Type B pancreatic cell (in vitro differentiated cells): ENCODE measurements at places on chromosomes 6 and 20. TPM values are rescaled to one million over a fixed set of nuclear protein-coding genes. Genes with fewer than 3 reads are reported as not detected.

- H3K4me1 ChIP-seq: peaks cover 54% of the 10 kb centered on the region
- no peaks in the 10 kb centered on the region for H3K27me3 ChIP-seq
- peak overlapping the region; percentile 81 for H3K27ac ChIP-seq
- H3K36me3 ChIP-seq: peaks cover 9% of the 10 kb centered on the region
- no peak for DNase-seq
- H3K4me3 ChIP-seq: no peak overlapping the region
Measured at GRCh38 chr6:79604583-79605037, 26.5 kb upstream of the SH3BGRL2 start.

GRCh38 chr6:24974182-24975171 lies 38.7 kb upstream of the RIPOR2 start:
- no peak for DNase-seq
- H3K4me1 ChIP-seq: no peaks in the 10 kb centered on the region
- H3K36me3 ChIP-seq: no peaks in the 10 kb centered on the region
- H3K27ac ChIP-seq: no peak overlapping the region
- H3K27me3 ChIP-seq: no peaks in the 10 kb centered on the region

- H3K27ac ChIP-seq: no peak overlapping the region
- no peaks in the 10 kb centered on the region for H3K27me3 ChIP-seq
- peaks cover 9% of the 10 kb centered on the region for H3K4me1 ChIP-seq
- no peak for DNase-seq
- H3K4me3 ChIP-seq: no peak overlapping the region
Measured at GRCh38 chr6:142162780-142163179, 15.7 kb downstream of the VTA1 start.

- H3K36me3 ChIP-seq: no peaks in the 10 kb centered on the region
- peaks cover 5% of the 10 kb centered on the region for H3K4me1 ChIP-seq
- H3K27ac ChIP-seq: no peak overlapping the region
- DNase-seq: no peak
Measured at GRCh38 chr20:12833861-12834260, 174.9 kb upstream of the SPTLC3 start.

GRCh38 chr6:111096246-111096645 lies 8.9 kb downstream of the SLC16A10 start:
- peak overlapping the region; percentile 71 for H3K27ac ChIP-seq
- peaks cover 8% of the 10 kb centered on the region for H3K4me1 ChIP-seq
- no peaks in the 10 kb centered on the region for H3K36me3 ChIP-seq
- no peak for DNase-seq
- H3K4me3 ChIP-seq: peak overlapping the region; percentile 26
- H3K27me3 ChIP-seq: no peaks in the 10 kb centered on the region

GRCh38 chr6:107870381-107870780 lies 46.3 kb upstream of the SCML4 start:
- no peak overlapping the region for H3K27ac ChIP-seq
- no peak overlapping the region for H3K4me3 ChIP-seq
- H3K36me3 ChIP-seq: peaks cover 14% of the 10 kb centered on the region
- no peak for DNase-seq
- peaks cover 5% of the 10 kb centered on the region for H3K4me1 ChIP-seq

GRCh38 chr6:142404751-142405150 lies 102.9 kb downstream of the ADGRG6 start:
- DNase-seq: no peak
- peaks cover 6% of the 10 kb centered on the region for H3K4me1 ChIP-seq

DNA sequence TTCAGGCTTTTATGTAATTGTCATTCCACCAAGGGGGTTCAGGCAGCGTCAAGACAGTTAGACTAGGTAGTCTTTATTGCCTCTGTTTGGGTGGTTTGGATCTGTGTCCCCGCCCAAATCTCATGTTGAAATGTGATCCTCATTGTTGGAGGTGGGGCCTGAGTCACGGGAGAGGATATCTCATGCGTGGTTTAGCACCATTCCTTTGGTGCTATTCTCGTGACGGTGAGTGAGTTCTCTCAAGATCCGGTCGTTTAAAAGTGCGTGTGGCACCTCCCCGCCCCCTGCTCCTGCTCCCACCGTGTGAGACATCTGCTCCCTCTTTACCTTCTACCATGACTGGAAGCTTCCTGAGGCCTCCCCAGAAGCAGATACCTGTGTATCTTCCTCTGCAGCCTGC lies 51.3 kb upstream of the FOXC1 start:
- no peak for DNase-seq
- no peak overlapping the region for H3K4me3 ChIP-seq
- H3K27ac ChIP-seq: no peak overlapping the region
- peaks cover 8% of the 10 kb centered on the region for H3K27me3 ChIP-seq

DNA sequence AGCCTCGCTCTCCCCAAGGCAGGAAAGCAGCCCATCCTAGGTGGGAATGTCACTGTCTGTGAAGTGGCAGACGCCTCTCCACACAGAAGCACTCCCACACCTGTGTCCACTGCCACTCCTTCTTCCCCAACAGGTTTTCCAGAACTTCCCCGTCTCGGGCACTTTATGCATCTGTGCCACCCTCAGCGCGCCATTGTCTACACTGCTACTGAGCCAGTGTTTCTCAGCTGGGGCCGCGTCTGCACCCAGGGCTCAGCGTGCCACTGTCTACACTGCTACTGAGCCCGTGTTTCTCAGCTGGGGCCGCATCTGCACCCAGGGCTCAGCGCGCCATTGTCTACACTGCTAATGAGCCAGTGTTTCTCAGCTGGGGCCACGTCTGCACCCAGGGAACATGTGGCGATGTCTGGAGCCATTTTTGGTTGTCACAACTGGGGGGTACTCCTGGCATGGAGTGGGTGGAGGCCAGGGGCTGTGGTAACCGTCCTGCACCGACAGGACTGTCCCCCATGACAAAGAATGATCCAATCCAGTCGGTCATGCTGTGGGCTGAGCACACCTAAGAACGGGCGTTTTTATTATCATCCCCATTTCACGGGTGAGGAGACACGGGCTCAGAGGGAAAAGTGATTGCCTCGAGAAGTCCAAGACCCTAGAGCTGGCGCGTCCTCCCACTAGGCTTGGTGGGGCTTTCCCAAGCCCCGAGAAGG lies 41.7 kb upstream of the ZBP1 start:
- no peaks in the 10 kb centered on the region for H3K4me1 ChIP-seq
- H3K36me3 ChIP-seq: no peaks in the 10 kb centered on the region
- no peaks in the 10 kb centered on the region for H3K27me3 ChIP-seq
- DNase-seq: peak; percentile 40

GRCh38 chr20:53592992-53593465 lies 610 bp downstream of the ZNF217 start:
- no peaks in the 10 kb centered on the region for H3K27me3 ChIP-seq
- H3K36me3 ChIP-seq: no peaks in the 10 kb centered on the region
- H3K4me1 ChIP-seq: peaks cover 51% of the 10 kb centered on the region
- H3K4me3 ChIP-seq: peak overlapping the region; percentile 97
- peak overlapping the region; percentile 98 for H3K27ac ChIP-seq

DNA sequence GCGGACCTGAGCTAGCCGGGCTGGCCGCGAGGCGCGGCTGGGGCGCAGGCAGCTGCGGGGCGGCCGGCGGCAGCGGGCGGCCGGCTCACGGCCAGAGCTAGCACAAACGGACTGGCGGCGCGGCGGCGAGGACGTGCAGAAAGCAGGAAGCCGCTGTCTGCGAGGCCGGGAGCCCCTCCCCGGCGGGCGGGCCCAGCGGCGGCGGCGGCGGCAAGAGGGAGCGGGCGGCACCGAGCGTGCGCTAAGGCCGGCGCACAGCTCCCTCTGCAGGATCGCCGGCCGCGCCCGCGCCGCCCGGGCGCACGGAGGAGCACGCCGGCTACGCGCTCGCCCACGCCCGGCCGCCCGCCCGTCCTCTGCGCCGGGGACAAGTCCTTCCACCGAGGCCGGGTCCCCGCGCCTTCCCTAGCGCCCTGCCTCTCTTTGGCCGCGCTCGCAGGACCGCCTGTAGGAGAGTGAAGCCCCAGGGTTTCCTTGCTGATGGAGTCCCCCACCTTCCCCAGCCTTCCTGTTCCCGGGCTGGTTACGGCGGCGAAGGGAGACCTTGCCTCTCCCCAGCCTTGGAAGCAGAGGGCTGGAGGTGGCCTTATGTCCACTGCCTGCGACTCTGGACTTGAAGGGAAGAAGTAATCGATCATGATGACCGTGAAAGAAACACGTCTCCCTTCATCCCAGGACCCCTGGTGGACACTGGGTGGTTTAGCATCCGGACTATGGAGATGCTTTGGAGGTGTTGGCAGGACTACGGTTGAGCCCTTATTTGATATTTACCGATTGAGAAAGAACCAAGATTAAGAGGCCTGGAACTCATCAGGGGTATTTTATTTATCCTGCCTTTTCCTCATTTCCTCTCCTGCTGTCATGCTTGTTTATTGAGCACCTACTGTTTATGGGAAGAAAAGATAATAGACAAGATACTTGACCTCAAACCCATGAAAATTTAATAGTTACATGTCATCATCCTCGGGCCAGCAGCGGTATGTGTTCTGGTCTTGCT lies at the start of gene PREP:
Gene PREP, minus strand, starts transcription at position 144 of the 997 bp plus-strand sequence. CDS start 191 bp downstream, outside the sequence.
- no peaks in the 10 kb centered on the region for H3K36me3 ChIP-seq
- H3K4me3 ChIP-seq: peak within 1 kb of the TSS; percentile 92
- H3K4me1 ChIP-seq: peaks cover 36% of the 10 kb centered on the region
- DNase-seq: peak; percentile 92

GRCh38 chr6:170444811-170445211 lies 108.3 kb downstream of the PSMB1 start:
- peaks cover 16% of the 10 kb centered on the region for H3K4me1 ChIP-seq
- peaks cover 2% of the 10 kb centered on the region for H3K27me3 ChIP-seq

- H3K4me3 ChIP-seq: no peak overlapping the region
- H3K4me1 ChIP-seq: peaks cover under 1% of the 10 kb centered on the region
- no peaks in the 10 kb centered on the region for H3K36me3 ChIP-seq
- no peaks in the 10 kb centered on the region for H3K27me3 ChIP-seq
Measured at GRCh38 chr6:63553208-63553607, 19.1 kb upstream of the LOC128125822 start.

DNA sequence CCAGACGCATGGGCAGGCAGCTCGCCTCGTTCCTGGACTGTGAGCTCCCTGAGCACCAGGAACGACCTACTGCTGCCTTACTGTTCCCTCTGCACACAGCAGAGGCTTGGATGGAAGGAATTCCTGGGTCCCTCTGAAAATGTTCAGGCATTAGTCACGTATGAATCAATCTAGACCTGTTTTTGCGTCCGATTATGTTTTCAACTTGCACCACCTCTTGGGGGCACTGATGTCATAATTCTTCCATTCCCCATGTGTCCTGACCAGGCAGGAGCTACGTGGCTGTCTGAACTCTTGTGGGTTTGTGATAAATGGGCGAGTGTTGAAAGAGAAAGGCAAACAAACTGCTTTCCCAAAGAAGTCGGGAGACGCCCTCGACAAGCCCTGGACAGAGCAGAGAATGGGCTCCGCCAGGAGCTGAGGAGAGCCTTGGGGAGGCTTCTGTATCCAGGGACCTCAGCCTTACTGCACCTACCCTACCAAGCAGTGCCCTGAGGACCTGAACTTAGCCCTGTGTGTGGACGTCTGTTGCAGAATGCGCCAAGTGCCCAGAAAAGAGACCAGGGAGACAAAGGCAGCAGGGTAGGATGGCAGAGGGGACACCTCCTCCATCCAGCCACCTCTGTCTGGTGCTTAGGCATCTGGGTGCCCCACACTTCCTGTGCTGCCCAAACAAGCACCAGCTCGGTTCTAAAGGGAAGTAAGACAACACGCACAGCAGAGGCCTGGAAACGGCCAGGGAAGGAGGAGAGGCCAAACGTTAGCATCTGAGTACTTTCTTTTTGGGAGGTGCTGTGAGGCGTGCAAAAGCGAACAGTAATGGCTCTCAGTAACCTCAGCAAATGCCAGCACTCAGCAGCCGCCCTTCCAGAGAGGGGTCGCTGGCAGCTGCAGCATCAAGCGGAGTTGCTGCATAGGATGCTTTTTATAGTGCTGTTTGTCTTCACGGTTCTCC lies 124.2 kb downstream of the LY86 start:
- peaks cover 20% of the 10 kb centered on the region for H3K4me1 ChIP-seq
- peaks cover 6% of the 10 kb centered on the region for H3K27me3 ChIP-seq
- peak overlapping the region; percentile 61 for H3K27ac ChIP-seq
- H3K36me3 ChIP-seq: no peaks in the 10 kb centered on the region

The FOXS1 gene
- total RNA-seq: 0.22 TPM in 1 of 2 replicates, not detected in the other

The CST1 gene
- 53.5 and 409 TPM in 2 replicates for total RNA-seq

The OLIG3 gene
- 1.2 and 3.4 TPM in 2 replicates for total RNA-seq

The ZGPAT gene
- 28.7 and 32.8 TPM in 2 replicates for total RNA-seq

The CNKSR3 gene
- 18.4 and 31.0 TPM in 2 replicates for total RNA-seq

The TXLNB gene
- total RNA-seq: 0.22 TPM in 1 of 2 replicates, not detected in the other

The PROCR gene
- 0.76 and 5.8 TPM in 2 replicates for total RNA-seq

The CHRNA4 gene
- total RNA-seq: 1.8 and 9.1 TPM in 2 replicates

The C2 gene
- total RNA-seq: 2.2 and 3.6 TPM in 2 replicates

The BTBD3 gene
- total RNA-seq: 75.8 and 114 TPM in 2 replicates

The SMOC2 gene
- 4.2 and 18.9 TPM in 2 replicates for total RNA-seq

The PBX2 gene
- 137 and 166 TPM in 2 replicates for total RNA-seq

The POFUT1 gene
- total RNA-seq: 48.9 and 55.8 TPM in 2 replicates

The GRM1 gene
- total RNA-seq: 0.39 and 0.43 TPM in 2 replicates

The MMP24 gene
- 2.2 and 2.6 TPM in 2 replicates for total RNA-seq
